ENCODE measurements at places on chromosomes 13 and 19.

DNA sequence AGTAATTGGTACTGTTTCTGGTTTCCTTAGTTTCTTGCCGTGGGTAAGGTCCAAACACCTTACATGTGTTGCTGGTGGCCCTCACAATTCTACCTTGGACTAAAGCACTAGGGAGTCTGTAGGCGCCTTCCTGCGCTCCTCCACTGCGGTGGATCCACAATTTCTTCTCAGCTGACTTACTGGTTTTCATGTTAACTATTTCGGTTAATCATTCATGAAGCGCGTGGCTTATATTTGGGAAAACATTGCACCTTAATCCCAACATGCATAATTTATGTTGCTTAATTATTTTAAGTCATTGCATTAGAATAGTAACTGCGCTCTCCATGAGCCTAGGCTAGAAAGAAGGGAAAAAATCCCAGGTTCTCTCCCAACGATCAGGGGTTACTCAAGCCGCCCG is 37.7 kb downstream of the ARHGEF7 start:
- no peak for DNase-seq

DNA sequence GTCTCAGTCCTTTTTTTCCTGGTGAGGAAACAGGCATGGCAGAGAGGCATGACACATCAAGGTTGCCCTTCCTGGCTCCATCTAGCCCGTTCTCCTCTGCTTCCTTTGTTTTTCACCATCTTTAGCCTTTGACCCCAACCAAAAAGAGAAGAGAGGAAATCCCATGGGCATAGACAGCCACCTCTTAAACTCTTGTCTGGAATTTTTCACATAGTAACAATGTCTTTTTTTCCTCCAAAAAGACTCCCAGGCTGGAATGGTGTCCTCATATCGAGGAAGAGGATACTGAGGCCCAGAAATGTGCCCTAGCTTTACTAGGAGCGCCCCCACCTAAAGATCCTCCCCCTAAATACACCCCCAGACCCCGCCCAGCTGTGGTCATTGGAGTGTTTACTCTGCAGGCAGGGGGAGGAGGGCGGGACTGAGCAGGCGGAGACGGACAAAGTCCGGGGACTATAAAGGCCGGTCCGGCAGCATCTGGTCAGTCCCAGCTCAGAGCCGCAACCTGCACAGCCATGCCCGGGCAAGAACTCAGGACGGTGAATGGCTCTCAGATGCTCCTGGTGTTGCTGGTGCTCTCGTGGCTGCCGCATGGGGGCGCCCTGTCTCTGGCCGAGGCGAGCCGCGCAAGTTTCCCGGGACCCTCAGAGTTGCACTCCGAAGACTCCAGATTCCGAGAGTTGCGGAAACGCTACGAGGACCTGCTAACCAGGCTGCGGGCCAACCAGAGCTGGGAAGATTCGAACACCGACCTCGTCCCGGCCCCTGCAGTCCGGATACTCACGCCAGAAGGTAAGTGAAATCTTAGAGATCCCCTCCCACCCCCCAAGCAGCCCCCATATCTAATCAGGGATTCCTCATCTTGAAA is at the start of gene GDF15:
TSS of gene GDF15 (plus strand) at position 484 of the 868 bp plus-strand sequence. CDS start at position 516, 32 bp downstream.
- no peak for DNase-seq

GRCh38 chr19:13277104-13277809 is 127.0 kb downstream of the IER2 start:
- peak; percentile 28 for DNase-seq

DNA sequence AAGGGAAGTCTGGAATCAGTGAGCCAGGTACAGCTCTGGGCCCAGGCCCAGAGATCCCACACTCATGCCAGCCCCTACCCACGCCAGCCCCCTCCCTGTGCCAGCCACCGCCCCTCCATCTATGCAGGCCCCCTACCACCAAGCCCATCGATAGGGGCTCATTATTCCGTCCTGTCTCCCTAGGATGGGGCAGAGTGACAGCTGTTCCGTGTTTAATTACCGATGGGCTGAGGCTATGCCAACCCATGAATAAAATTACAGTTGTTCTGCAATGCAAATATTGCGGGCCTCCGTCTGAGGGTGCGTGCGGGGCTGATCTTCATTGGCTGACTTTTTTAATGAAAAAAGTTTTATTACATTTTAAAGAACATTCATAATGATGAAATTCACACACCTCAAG is 35.6 kb upstream of the PEPD start:
- no peak for DNase-seq

GRCh38 chr13:31008400-31009115 is 76.1 kb downstream of the TEX26 start:
- DNase-seq, result no peak

DNA sequence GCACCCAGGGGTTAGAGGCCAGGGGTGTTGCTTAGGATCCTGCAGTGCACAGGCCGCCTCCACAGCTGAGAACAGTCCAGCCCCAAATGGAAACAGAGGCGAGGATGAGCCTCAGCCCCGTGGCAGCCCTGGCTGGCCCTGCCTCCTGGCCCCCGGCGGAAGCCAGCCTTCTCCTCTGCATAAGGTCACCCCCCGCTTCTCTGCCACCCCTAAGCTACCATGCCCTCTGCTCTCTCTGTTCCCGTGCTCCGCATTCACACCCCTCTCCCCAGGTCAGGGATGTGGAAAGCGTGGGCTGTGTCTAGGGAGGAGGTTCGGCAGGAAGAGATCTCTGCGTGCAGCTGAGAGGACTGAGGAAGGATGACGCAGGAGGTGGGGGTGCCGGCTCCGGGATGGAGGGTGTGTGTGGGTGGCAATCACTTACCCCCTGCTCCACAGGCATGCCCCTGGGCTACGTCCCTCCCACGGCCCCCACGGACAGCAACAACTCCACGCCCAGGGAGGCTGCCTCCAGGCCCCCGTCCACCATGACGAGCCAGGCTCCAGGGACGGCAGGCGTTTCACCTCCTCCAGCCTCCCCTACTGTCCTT is 6.0 kb downstream of the SSC5D start:
- no peak for DNase-seq

DNA sequence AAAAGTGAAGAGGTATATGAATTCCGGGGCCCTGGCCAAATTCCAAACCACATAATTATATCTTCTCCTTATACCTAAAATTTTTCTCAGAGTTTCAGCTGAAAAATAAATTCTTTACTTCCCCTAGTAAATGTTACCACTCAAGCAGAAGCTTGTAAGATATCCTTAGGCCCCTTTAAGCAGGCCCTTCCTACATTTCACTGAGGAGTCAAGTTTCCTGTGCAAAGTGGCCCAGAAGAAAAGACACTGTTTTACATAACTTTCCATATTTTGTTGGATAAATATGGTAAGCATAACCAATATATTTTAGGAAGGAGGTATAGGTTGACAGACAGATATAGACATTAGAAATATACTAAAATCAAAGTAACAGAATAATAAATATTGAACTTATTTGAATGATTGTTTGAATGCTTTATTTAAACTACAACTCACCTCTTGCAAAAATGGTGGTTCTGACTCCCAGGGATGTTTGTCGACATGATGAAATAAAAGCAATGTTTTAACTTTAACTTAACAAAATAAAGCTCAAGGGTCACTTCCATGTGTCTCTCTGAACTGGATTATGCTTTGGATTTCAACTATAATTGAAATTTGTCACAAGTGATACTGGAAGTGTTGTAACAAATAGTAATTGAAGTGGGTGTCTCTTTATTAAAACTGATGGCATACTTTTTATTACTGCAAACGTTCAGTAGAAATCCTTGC is 141.2 kb downstream of the SPRY2 start:
- DNase-seq, result no peak

GRCh38 chr13:20006206-20006605 is 47.7 kb downstream of the ZMYM2 start:
- DNase-seq, result no peak

Data from activated CD8-positive, alpha-beta memory T cell treated with anti-CD3 and anti-CD28 coated beads for 4 hours (primary cell).